K562 (cell line): ENCODE measurements at places on chromosomes 16 and 17.

DNA sequence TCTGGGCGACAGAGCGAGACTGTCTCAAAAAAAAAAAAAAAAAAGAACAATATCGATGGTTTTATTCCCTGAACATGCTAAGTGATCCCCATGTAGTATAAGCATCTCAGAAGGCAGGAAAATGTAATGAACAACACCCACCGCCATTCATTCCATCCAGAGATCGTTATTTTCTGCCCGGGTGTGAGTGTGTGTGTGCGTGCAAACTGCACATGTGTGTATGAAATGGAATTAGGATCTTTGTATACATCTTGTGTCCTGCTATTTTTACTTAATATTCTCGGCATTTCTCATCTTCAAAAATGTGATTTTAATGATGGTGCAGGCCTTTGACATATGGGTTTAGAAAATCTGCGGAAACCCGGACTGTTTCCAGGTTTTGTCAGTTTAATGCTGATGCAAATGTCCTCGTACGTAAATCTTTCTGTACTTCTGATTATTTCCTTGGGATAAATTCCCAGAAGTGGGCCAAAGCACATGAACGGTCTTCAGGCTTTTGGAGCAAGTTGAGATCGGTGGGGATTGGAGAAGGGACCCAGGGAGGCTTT is 254.8 kb downstream of the SEC14L1 start:
- DNase-seq = no peak

DNA sequence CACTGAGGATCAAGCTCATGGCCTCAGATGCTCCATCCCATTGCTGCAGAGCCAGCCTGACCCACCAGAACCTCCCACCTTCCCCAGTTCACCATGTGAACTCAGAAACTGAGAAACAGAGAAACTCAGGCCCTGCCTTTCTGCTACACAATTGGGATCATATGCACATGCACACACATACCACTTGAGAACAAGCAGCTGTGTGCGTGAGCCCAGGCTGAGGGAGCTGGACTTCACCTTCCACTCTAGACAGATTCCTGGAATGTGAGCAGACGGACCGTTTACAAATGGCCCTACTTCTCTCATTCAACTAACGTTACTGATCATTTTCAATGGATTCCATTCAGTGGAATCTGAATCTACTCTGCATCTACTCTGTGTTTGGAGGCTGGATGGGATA is 1.7 kb upstream of the SPEM2 start:
- no peak for DNase-seq

- no peak for DNase-seq
Measured at GRCh38 chr16:30543067-30543466, 8.4 kb upstream of the ZNF747 start.

DNA sequence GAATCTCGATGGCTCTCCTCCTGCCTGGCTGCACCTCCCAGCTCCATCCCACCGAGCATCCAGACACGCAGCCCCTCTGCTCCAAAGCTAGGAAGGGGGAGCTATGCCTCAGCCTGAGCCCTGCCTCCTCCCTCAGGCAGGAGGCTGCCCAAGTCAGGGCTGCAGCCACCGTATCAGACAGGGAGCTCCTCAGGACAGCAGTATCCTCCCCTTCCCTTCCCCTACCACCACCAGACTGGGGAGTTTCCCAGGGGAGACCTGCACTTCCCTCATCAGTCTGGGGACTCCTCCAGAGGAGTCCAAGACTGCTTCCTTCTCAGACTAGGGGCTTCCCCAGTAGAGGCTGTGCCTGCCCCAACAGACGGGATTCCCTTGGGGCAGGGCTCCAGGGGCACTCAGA is 17.5 kb downstream of the TMEM132E start:
- DNase-seq = no peak

DNA sequence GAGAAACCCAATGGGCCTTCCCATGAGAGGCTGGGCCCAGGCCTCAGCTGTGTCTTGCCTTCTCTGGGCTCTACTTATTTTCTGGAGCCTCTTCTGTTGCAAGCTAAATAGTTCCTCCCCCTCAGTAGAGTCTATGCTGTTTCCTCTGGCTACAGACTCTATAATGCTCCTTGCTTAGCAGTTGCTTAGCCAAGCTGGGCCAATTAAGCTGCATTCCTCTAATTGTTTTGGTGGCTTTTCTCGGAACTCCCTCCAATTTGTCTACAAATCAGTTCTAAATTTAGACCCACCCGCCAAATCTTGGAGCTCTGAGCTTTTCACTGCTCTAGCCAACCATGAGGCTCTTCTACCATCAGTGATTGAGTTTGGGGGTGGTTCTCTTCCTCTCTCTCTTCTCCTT is 302.7 kb upstream of the ASIC2 start:
- DNase-seq = no peak
